ENCODE measurements at places on chromosomes 1 and 21.

DNA sequence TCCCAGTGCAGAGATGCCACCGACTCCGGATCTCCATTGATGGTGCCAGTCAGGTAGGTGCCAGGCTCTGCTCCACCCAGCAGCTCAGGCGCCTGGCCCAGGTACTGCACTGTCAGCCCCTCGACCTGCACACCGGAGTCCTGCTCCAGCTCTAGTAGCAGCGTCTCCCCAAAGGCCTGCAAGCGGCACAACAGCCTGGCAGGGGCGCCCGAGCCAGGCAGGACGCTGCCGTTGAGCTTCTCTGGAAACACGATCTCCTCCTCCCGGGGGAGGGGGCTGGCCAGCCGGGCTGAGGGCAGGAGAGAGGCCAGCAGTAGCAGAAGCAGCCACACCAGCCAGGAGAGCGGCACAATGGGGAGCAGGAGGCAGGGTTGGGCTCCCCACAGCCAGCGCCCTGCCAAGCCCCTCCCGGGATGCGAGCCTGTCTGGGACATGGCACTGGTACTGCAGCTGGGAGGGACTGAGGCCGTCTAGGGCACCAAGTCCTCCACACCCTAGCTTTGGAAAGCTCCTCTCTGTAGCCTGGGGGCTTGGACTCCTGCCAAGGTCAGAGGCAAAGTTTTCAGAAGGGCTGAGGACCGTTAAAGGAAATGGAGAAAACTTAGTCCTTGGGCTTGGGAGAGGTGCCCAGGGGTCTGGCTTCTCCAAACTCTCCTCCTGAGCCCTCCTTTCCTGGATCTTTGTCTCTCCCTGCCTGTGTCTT lies 509 bp downstream of the ADAMTS4 start:
- DNase-seq, result no peak

DNA sequence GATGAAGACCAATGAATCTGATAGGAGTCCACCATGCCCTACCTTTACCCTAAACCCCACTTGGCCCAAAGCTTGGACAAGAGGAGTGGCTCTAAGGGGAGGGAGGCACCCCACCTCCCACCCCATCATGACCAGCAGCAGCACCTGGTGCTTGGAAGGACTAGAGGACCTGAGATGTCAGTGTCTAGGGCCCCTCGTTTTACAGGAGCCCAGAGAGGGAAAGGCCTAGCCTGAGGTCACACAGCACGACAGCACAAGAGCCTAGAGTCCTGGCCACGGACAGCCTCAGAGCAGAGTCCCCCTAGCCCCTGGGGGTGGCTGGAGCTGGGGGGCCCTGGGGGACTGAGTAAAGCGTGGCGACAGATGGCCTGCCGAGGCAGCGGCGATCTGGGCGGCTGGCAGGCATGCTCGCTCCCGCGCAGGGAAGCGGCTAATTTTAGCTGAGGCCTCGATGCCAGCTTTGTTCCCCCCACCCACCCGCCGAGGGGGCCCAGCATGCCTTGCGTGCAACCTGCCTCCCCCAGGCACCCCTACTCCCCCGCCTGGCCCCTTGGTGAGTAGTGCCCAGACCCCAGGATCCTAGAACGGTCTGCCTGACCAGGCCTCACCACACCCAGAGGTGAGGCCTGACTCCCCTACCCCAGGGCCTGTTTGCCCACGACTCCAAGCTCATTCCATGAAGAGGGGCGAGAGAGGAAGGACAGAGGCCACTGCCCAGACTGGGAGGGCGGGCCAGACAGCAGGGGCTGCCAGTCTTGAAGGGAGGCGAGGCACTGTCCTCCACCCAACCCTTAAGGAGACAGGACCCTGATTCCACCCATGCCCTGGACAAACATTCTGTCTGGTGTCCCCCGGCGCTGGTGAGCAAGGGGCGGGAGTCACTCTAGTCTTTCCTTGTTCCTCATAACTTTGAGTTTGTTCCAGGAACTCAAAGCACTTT lies 39.0 kb downstream of the AHDC1 start:
- DNase-seq, result no peak

DNA sequence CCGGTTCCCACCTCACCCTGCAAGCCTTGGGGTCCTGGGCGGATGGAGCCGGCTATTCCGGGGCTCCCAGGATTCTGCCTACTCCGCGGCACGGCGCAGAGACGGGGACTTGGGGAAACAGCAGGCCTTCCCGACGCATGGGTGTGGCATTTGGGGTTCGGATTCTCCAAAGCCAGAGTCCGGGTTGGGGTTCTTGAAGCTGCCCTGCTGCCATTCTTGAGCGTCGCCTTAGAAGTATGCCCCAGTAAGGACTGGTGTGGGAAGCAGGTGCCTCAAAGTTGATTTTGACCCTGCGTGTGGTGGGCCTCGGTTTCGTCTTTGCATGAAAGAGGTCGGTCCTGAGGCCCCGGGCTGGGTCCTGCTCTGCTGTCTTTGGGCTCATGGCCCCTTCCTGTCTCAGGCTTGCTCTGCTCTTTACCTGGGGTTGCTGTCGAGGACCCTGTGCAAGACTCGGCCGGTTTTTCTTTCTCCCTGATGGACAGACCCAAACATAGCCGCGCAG lies 696 bp downstream of the GUK1 start:
- DNase-seq, result no peak

GRCh38 chr1:82226186-82226505 lies 425.4 kb downstream of the ADGRL2 start:
- no peak for DNase-seq

GRCh38 chr1:75275631-75276030 lies 141.4 kb downstream of the LHX8 start:
- DNase-seq, result no peak

DNA sequence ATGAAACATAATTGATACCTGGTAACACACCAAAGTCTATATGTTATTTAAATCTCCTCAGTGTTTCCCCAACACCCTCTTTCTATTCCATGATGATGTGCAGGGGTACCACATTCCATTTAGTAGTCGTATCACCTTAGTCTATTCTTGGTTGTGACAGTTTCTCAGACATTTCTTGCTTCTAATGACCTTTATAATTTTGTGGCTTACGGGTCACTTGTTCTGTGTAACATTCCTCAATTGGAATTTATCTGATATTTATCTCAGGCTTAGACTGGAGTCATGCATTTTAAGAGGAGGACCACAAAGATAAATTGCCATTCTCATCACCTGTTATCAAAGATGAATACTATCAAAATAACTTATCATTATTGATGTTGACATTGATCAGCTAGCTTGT lies 679.6 kb downstream of the USP25 start:
- no peak for DNase-seq

- no peak for DNase-seq
These were observed 146.5 kb upstream of the TNR start for GRCh38 chr1:175889848-175890247.

- DNase-seq, result no peak
These were observed 3.1 kb downstream of the LAMB3 start for GRCh38 chr1:209648931-209649776.

DNA sequence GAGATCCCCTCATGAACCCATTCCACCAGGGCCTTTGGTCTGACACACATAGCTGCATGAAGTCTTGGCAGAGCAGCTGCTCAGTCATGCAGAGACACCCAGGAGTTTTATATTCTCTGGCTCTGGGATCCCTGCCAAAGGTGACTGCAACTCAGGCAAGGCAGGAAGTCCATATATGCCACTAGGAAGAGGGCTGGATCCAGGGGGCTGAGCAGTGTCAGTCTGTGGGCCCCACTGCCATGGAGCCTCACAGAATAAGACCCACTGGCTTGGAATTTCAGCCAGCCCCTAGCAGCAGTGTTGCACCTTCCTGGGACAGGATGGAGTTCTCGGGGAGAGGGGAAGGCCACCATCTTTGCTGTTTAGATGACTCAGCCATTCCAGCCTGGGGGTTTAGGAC lies 199.7 kb downstream of the TBX15 start:
- DNase-seq, result no peak

DNA sequence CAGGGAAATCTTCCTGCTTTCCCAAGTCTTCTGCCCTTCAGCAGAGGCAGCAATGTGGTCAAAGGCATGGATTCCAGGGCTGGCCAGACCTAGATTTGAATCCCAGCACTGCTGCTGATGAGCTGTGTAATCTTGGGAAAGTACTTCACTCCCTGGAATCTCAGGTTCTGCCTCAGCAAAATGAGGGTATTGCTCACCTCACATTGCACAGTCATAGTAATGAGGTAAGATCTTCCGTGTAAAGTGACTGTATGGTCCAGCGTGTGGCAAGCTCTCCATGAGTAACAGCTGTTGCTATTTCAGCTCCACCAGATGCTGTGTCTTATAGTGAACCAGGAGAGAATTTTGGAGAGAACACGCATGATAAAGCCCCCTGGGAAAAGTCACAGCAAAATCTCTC lies 56.1 kb upstream of the F3 start:
- DNase-seq, result no peak

DNA sequence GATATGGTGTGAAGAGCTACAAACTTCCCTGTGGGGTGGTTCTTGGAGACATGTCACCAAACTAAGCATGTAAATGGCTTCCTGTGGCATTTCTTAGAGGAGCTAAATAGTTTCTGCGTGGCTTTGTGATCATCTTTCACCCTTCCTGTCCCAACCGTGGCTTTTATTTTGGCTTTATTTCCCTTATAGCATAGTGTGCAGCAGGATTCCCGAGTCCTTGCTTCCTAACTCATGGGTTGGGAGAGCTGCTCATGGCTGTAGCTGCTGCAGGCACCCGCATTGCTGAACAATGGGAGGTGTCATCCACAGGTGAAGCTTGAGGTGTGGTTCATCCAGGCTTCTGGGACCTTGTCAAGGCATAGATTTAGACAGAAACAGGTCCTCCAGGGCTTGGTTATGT lies 192.0 kb downstream of the SDCCAG8 start:
- DNase-seq, result no peak

GRCh38 chr1:1196431-1197187 lies 9.8 kb downstream of the TNFRSF18 start:
- DNase-seq, result no peak

GRCh38 chr1:211870156-211870555 lies 39.6 kb upstream of the LPGAT1 start:
- DNase-seq, result no peak

GRCh38 chr1:245704341-245704740 lies 549.6 kb downstream of the KIF26B start:
- no peak for DNase-seq

GRCh38 chr1:245788269-245788668 lies 633.5 kb downstream of the KIF26B start:
- DNase-seq, result no peak

DNA sequence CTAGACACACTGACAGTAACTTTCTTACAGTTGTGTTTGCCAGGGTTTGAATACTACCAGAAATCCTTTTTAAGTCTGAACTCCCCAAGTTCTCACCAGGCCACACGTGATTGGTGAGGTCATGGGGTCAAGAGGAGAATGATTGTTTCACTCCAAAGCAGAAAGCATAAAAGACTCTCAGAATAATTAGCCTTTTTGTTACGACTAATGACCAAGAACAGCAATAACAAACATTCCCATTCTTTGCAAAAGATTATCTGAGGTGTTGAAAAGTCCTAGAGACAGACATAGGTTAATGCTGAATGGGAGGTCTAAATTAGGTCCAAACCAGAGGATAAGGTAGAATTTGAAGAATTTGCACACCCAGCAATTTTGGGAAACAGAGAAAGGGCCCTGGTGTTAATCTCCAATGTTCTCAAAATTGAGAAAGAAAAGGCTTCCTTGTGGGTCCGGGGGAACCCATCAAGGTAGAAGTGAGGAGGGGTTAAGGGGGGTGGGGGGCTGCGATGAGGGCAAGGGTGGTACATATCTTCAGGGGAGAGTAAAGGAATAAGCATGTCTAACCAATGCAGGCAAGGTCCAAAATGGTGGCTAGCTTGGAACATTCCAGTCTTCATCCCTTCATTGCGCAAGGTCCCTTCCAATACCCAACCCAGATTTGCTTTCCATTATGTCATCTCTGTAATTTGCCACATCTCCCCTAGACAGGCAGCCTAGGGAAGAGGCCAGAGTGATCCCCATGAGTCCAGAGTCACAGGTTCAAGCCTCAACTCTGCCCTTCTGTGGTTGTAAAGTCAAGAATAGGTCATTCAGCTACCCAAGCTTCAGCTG lies 74.6 kb upstream of the NFIA start:
- no peak for DNase-seq

- DNase-seq, result no peak
These were observed 127.5 kb upstream of the SOD1 start for GRCh38 chr21:31531967-31532366.

DNA sequence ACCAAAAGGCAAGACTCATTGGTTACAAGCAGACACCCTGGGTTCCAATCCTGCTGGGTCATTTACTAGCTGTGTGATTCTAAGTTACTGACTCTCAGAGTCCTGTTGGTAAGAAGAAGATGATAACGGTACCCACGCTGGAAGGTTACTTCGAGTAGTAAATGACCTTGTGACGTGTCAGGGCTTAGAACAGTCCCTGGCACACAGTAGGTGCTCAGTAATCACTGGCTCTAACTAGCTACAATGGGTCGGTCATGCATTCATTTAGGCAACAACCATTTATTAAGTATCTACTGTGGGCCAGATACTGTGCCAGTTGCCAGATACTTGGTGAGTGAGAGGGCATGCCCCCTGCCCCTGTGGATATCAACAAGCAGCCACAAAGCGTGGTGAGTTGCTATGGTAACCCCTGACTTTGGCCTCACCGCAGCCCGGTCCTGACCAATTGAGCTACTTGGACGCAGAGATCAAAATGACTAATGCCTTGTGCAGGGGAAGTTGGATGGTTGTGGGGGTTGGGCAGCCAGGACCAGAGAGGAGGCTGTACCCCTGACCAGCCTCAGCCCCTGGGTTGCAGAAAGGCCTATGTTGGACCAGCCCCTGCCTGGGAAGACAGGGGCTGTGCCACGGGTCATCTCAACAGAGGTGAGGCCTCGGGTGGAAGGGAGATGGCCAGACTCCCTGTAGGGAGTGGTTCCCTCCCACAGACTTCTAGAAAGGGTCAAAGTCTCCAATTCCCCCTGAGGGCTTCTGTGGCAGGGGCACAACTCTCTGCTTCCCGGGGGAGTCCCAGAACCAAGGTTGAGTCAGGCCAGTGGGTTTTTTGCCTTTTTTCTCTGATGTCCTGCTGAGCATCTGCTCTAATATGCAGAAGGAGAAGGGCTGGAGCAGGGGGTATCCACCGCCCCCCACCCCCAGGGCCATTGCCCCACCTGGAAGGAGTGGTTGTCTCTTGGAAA lies 16.0 kb downstream of the DHRS3 start:
- DNase-seq, result no peak

GRCh38 chr1:92066321-92066720 lies 8.9 kb downstream of the SETSIP start:
- no peak for DNase-seq

DNA sequence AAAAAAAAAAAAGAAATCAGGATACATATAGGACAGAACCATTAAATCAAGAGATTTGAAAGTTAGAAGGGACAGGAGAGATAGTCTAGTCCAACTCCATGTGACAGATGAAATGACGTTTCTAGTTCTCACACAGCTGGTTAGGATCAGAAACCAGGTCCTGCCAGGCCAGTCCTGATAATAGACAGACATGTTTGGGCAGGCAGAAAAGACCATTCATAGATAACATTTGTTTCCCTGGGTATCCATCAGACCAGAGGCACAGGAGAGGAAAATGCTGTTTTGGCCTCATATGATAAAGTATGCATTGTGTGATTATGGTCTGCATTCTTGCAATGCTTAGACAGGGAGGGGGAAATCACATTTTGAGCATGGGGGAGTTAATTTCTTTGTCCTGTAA lies 29.3 kb downstream of the ZBTB8B start:
- no peak for DNase-seq
